Esophagus squamous epithelium (tissue), 5 donors: ENCODE measurements at places on chromosomes 2 and 18. TPM values are rescaled to one million over a fixed set of nuclear protein-coding genes. Genes with fewer than 3 reads are reported as not detected.

DNA sequence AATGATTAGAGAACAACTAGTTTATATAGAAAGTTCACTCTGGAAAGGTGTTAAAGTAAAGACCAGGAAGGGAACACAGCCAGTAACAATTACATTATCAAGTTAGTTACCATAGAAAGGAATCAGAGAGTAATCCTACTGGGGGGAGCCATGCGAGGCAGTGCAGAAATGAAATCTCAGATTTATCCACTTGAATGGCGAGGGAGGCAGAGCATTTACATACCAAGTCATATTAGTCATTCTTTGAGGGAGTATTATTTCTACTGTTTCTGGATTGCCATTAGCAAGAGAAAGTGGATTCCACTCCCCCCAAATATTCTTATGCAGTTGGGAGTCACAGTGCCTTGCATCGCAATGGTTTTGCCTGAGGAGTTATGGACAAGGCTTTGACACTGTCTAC is 472.7 kb upstream of the TRIB2 start:
- DNase-seq, result no peak

- DNase-seq, result no peak
Observed at GRCh38 chr2:19895535-19895934, 6.2 kb downstream of the TTC32 start.

REG3G gene
- not detected for total RNA-seq

GRCh38 chr2:84821806-84822205 is 59.1 kb downstream of the TRABD2A start:
- no peak for DNase-seq

GRCh38 chr2:101930019-101930418 is 61.7 kb upstream of the IL1R2 start:
- no peak for DNase-seq

DNA sequence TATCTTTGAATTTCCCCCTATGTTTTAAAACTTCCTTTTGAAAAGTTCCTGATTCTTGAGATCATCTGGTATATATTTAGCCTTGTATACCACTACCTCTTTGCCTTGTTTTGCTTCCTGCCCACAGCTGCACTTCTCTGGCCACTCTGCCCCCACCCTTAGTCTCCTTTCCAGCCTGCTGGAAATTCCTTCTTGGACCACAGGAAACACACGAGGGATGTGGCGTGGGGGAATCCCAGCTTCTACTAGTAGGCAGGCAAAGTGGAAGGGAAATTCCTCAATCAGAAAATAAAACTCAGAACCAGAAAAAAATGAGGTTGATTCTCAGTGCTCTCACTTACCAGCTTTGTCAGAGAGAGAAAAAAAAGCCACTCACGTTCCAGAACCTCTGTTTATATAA is 13.4 kb downstream of the IL18RAP start:
- DNase-seq, result no peak

GRCh38 chr2:20551945-20552328 is 99.0 kb downstream of the HS1BP3 start:
- DNase-seq, result no peak

DNA sequence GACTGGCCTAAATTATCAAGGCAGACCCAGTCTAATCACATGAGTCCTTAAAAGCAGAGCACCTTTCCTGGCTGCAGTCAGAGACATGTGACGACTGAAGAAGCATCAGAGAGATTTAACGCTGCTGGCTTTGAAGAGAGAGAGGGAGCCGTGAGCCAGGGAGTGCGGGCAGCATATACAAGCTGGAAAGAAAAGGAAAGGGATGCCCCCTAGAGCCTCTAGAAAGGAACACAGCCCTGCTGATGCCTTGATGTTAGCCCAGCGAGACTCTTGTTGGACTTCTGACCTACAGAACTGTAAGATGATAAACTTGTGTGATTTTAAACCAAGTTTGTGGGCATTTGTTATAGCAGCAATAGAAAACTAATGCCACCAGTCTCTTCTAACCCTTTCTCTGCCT is 58.1 kb downstream of the HEATR5B start:
- no peak for DNase-seq

MC4R gene
- total RNA-seq, result not detected

GRCh38 chr2:85772841-85773491 is 19.2 kb downstream of the ATOH8 start:
- DNase-seq, result no peak

GRCh38 chr2:172693037-172693436 is 42.6 kb upstream of the RAPGEF4 start:
- DNase-seq, result no peak

DNA sequence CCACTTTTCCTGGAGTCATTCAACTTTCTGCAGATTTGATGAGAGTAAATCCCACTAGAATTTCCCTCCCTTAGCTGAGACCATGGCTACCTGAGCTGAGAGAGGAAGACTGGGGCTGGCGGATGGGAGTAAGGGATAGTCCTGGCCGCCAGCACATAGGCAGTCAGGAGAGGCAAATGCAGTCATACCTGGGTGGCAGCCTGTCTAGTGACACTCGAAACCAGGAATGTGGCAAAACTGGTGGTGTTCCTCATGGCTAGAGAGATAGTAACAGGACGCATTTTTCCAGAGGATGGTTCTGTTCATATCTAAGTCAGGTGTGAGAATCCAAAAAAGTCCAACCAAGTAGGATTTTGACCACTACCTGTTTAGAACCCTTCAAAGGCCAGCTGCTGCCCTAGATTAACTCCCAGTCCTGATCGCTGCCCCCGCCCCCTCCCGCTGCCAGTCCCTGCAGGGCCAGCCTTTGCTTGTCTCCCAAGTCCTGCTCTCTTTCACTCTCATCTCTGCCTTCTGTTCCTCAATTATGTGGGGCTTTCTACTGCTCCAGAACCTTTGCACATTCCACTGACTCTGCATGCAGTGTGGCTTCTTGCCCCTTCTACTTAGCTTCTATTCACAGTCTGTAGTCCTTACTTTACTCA is 17.4 kb upstream of the SCG2 start:
- no peak for DNase-seq

- DNase-seq, result no peak
Observed at GRCh38 chr2:206068207-206068606, 17.8 kb downstream of the INO80D start.

DNA sequence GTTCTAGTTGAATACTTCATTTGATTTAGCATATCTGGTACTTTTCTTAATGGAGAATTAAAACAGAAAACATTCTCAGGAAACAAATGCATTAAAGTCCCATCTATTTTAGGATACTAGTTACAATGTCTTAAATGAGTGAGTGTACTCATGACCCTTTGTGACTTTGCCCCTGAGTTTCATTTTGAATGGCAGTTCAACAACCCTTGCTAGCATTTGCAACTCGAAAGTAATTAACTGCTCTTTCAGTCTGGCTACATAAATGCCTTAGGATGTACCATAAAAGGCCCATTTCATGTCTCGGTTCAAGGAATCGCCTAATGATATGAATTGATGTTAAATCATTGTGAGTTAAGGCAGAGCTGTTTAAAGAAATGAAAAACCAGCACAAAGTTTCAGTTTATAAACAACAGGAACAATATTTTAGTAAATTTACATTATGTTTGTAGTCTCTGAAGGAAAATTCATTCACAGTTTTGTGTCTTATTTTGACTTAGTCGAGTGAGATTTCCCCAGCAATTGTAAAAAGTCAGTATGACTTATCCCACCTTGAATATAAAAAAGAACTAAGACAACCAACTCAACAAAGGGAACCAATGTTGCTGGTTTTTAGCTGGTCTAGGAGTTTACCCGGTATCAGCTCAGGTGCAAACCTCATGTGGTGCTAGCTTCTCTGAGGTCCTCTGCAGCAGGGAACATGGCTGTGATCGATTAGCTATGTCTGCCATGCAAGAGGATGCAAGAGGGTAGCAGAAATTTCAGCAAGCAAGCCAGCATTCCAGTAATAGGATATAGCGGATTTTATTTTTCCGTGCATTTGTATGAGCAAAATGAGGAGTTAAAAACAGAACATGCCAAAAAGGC is 386.2 kb downstream of the PTPRM start:
- no peak for DNase-seq

DNA sequence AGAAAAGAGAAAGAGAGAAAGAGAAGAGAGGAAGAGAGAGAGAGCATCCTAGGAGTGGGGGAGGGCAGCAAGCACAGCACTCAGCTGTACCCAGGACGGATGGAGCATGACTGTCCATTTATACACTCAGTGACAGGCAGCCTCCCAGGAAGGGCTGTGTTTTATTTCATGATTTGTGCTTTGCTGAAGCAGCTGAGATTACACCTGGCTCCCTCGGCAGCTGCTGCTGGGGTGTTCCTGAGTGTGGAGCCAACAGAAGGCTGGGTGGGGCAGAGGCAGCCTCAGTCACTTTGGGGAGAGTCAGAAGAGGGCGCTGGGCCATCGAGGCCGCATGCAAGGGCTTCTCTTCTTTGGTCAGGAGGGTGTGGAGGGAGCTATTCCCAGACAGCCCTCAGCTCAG is 47.8 kb upstream of the TEX51 start:
- DNase-seq, result no peak

DNA sequence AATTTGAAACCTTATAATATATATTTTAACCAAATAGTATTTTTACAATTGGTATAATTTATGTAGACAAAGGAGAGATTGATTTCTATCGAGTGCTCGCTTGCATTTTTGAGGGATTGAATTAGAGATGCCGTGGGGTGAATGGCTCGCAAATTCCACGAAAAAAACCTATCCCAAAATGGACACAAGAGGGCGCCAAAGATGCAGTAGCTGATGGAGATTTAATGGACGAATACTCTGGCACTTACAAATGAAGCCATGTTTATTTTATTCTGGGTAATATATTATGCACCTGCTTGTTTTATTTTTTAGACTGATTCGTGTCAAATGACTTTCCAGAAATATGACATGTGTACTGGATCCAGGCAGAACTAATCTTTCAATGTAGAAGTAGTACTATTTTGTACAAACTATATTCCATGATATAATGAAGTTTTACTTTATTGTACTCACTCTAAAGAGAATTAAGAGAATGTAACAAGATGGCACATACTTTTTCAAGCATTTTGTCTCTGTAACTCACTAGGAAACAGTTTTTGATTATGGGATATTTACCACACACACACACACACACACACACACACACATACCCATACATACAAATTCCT is 505.4 kb downstream of the PLCL1 start:
- DNase-seq, result no peak

DNA sequence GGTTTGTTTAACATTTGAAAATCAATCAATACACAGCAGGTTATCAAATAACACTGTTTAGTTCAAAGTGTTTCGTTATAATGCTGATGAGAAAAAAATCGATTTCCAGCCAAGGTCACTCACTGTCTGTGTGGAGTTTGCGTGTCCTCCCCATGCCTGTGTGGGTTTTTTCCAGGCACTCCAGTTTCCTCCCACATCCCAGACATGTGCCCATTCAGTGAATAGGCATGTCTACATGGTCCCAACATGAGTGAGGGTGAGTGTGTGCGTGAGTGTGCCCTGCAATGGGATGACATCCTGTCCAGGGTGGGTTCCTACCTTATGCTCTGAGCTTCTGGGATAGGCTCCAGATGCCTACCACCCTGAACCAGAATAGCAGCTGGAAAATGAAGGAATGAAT is 8.7 kb upstream of the GKN2 start:
- no peak for DNase-seq

- DNase-seq, result no peak
Observed at GRCh38 chr18:52897611-52898484, 557.9 kb downstream of the DCC start.

DNA sequence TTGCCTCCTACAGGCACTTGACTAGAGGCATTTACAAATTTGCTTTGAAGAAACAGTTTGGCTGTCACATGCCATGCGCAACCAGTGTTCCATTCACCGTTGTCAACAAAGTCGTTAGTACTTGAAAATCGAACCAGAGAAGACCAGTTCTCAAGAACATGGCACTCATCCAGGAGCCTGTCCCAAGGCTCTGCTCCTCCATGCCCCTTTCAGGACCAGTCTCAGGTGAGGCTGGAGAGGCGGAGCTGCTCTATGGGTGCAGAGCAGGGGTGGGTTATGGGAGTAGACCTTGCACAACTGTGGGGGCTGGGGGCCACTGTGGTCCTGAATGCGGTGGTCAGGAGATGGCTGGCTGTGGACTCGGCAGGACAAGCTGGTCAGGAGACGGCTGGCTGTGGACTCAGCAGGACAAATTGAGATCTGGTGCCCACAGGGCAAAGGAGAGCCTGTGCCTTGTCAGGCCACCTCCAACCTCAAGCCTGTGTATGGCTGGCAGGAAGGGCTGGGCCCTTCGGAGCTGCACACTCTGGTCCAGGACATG is 12.3 kb upstream of the ATP9B start:
- no peak for DNase-seq

DNA sequence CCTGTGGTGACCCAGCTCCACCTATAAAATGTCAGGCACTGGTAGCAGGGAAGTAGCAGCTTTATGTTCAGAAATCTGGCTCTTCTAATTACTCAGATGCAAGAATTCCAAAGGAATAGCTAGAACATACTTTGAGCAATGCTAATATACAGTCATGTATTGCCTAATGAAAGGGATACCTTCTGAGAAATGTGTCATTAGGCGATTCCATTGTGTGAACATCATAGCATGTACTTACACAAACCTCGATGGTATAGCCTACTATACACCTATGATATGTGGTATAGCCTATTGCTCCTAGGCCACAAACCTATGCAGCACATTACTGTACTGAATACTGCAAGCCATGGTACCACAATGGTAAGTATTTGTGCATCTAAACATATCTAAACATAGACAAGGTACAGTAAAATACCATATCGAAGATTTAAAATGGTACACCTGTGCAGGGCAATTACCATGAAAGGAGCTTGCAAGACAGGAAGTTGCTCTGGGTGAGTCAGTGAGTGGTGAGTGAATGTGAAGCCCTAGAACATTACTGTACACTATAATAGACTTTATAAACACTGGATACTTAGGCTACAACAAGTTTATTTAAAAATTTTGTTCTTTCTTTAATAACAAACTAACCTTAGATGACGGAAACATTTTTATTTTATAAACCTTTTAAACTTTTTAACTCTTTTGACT is 50.3 kb upstream of the ETAA1 start:
- no peak for DNase-seq

DNA sequence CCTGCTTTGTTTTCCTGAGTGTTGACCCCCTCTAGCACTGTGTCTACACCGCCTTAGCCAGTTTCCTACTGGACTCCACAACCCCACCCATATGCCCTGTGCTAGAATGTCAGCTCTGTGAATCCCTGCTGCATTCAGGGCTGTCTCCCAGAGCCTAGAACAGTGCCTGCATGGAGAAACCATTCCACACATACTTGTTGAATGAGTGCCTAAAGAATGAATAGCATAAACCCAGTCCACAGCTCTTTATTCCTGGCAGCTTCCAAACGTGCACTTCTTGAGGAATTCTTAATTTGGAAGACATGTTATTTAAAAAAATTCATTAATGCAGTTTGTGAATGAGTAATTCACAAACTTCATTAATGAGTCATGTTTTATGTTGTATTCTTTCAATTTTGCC is 6.5 kb upstream of the NAPG start:
- no peak for DNase-seq

GRCh38 chr2:122001441-122001874 is 246.0 kb downstream of the TSN start:
- no peak for DNase-seq

- DNase-seq, result no peak
Observed at GRCh38 chr18:61608316-61608715, 275.1 kb downstream of the CDH20 start.

ANTXR1 gene
- total RNA-seq, result 7.8 TPM
